ENCODE measurements at places on chromosomes 2 and 18. TPM values are rescaled to one million over a fixed set of nuclear protein-coding genes. Genes with fewer than 3 reads are reported as not detected.

PLB1 gene
- 6.4 TPM for total RNA-seq

- no peaks in the 10 kb centered on the region for H3K36me3 ChIP-seq
- H3K27ac ChIP-seq = no peak overlapping the region
- no peaks in the 10 kb centered on the region for H3K4me1 ChIP-seq
These were observed 143.5 kb downstream of the MBP start for GRCh38 chr18:76988827-76989646.

DNA sequence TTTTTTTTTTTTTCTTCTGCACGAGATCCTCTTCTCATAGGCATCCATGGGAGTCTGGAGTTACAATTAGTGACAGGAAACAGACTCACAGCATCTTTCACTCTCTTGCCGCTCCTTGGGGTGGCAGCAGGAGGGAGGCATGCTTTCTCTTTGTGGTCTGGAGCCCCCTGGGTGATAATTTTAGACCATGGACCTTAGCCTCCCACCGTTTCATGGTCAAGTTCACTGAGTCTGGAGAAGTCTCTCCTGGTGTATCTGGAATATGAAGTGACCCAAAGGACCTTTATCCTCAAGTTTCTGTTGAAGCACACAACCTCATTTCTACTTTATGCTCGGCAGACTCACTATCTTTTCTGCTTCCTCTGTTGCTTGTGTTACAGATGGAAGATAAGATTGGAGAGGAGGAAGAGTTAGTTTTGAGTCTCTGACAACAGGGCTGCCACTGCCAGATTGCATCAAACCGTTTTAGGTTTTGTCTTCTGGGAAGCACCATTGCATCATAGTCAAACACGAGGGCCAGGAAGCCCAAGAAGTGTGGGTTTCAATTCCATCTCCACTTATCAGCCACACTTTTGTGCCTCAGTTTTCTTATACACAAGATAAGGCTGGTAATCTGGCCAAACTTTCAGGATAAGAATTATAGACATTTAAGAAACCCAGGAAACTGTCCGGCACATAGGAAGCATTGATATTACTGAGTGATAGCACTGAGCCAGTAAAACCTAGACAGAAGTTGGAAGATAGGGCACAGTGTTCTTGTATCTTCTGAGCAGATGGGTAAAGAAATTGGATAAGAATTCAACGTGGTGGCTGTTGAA, 62.3 kb downstream of the ADCYAP1 start:
- no peaks in the 10 kb centered on the region for H3K27me3 ChIP-seq
- H3K36me3 ChIP-seq = no peaks in the 10 kb centered on the region
- DNase-seq = no peak
- H3K4me3 ChIP-seq = no peak overlapping the region
- H3K4me1 ChIP-seq = no peaks in the 10 kb centered on the region

DNA sequence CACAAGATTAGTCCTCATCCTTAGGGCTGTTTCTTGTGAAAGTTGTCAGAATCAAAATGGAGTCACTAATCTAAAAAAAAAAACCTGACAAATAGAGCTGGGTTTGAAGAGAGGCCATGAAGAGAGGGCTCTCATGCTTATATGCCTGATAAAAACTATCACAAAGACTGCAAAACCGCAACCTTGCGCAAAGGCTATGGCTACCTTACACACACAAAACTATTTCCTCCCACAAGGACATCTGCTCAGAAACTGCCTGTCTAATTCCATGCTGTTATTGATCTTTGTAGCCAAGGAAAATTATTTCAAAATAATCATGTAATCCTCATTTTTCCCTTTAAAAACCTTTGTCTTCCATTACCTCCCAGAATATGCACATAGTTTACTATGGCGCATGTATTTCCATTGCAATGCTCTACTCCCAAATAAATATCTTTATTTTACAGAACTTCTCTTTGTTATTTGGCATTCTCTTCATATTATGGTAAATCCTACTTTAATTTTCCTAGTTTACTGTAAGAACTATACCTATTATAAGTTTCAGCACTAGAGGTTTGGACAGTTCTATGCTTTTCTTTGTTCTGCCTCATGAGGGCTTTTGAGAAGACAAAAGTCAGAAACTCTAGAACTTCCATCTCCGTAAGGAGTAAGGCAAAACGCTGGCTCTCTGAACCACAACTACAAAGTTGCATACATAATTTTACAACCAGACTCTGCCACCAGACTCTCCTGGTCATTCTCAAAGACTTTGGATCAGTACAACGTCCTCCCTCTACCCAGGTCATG, 9.6 kb upstream of the DPYSL5 start:
- H3K36me3 ChIP-seq = no peaks in the 10 kb centered on the region
- no peaks in the 10 kb centered on the region for H3K27me3 ChIP-seq
- no peak for DNase-seq
- H3K27ac ChIP-seq = no peak overlapping the region

GRCh38 chr2:158732573-158733429, 62.3 kb upstream of the DAPL1 start:
- H3K36me3 ChIP-seq = no peaks in the 10 kb centered on the region
- no peak overlapping the region for H3K4me3 ChIP-seq
- H3K27ac ChIP-seq = no peak overlapping the region
- DNase-seq = no peak

DNA sequence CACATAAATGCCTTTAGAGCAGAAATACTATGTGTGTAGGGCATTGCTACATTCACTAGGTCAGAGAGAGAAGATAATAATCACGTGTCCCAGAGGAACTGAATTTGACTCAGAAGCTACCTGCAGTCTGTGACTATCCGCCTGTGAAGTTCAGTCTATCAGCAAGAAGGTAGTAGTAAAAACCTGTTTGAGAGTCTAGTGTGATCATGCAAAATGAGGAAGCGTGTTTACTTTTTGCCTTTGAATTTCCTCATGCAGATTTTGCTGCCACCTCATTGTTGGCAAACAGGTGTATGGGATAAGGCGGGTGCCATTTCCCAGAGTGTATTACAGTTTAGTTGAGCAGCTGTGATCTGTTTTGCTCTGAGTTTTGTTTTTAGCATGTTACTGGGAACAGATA, 403.9 kb upstream of the FANCL start:
- H3K36me3 ChIP-seq = no peaks in the 10 kb centered on the region
- H3K4me3 ChIP-seq = no peak overlapping the region
- H3K4me1 ChIP-seq = no peaks in the 10 kb centered on the region
- no peak for DNase-seq

DNA sequence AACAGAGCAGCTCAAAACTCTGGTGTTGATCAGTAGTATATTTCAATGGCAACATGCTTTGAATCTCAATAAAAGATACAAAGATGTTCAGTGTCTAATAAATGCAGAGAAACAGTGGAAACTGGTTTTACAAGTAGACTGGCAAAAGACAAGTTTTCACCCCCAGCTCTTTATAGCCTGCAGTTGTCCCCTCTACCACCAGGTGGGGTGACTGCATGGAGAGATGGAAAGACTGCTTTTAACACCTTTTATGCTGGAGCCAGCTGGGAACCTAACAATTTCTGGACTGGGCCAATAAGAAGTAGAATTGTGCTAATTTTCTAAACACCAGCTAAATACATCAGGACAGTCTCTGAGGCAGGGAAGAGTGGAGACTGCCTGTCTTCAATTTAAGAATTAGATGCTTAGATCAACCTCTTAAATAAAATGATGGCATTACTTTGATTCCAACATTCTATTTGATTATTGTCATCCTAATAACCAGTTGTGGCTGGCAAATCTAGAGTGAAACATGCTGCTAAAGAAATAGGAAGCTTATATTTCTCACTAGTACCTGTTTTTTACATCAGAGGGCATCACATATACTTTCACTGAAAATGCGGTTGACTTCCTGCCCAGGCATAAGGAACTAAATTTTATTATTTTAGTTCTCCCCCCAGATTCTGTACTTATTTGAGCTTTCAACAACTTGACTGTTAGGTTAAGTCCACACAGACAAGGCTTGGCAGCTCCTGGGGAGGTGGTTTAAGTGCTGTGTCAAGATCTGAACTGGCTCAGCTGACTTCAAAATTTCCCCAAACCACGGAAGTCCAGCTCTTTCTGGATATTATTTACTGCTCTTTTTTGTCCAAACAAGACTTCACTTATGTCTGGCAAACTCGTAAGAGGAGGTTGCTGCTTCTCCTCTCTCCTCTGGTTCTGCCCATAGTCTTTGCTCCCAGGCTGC, 140.5 kb downstream of the TPGS2 start:
- H3K36me3 ChIP-seq = no peaks in the 10 kb centered on the region
- H3K4me1 ChIP-seq = peaks cover 16% of the 10 kb centered on the region
- no peak overlapping the region for H3K27ac ChIP-seq
- no peak for DNase-seq
- H3K4me3 ChIP-seq = no peak overlapping the region

DNA sequence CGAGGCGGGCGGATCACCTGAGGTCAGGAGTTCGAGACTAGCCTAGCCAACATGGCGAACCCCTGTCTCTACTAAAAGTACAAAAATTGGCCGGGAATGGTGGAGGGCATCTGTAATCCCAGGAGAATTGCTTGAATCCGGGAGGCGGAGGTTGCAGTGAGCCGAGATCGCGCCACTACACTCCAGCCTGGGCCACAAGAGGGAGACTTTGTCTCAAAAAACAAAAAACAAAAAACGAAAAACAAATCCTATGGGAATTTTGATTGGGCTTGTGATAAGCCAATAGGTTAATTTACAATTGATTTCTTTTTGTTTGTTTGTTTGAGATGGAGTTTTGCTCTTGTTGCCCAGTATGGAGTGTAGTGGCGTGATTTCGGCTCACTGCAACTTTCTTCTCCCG, 24.2 kb upstream of the TOGARAM2 start:
- no peaks in the 10 kb centered on the region for H3K27me3 ChIP-seq
- no peaks in the 10 kb centered on the region for H3K4me1 ChIP-seq
- H3K36me3 ChIP-seq = no peaks in the 10 kb centered on the region
- no peak overlapping the region for H3K27ac ChIP-seq

- peak overlapping the region; percentile 99 for H3K27ac ChIP-seq
- peaks cover 24% of the 10 kb centered on the region for H3K36me3 ChIP-seq
- no peaks in the 10 kb centered on the region for H3K27me3 ChIP-seq
- peaks cover 46% of the 10 kb centered on the region for H3K4me1 ChIP-seq
- DNase-seq = peak; percentile 92
These were observed 1.9 kb downstream of the PTMA start for GRCh38 chr2:231709981-231710798.

DNA sequence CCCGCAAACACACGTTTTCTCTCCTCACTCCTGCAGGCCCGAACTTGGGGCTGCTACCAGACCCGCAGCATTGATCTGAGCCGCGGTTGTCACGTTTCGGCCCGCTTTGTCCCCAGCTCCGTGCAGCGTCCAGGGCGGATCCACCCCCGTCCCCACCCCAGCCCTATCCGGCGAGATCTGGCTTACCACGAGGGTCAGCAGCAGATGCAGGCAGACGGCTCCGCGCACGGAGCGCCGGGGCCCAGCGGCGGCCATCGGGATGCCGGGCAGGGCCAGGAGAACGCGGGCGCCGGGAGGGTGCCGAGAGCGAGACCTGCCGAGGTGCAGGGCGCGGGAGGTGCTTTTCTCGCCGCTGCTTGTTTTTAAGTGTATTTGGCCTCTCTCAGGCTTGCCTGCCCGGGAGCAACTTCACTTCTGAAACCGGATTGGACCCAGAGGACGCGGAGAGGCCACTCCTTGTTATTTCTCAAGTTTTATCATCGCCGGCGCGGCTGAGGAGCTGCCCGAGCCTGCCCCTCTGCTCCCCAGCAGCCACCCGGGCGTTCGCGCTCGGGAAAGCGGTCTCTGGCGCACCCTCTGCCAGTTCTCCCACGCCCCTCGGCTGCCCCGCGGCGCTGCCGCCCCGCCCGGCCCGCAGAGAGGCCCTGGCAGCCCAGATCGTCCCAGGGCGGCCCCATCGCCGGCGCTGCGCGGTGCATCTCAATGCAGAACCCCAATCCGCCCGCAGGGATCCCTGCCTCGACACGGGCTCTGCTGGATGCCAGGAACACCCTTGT, at the start of gene DSC3:
TSS of gene DSC3 (minus strand) at position 337 of the 776 bp plus-strand sequence. CDS start at position 255, 82 bp downstream.
- DNase-seq = no peak
- peaks cover 7% of the 10 kb centered on the region for H3K4me1 ChIP-seq
- no peak within 1 kb of the TSS for H3K27ac ChIP-seq
- H3K27me3 ChIP-seq = peaks cover 32% of the 10 kb centered on the region
- H3K36me3 ChIP-seq = no peaks in the 10 kb centered on the region

- DNase-seq = no peak
- no peaks in the 10 kb centered on the region for H3K36me3 ChIP-seq
- H3K27ac ChIP-seq = no peak overlapping the region
- H3K27me3 ChIP-seq = peaks cover 9% of the 10 kb centered on the region
- H3K4me3 ChIP-seq = no peak overlapping the region
These were observed 297.3 kb downstream of the CYP26B1 start for GRCh38 chr2:71850306-71850801.

NEURL3 gene
- total RNA-seq = not detected

DNA sequence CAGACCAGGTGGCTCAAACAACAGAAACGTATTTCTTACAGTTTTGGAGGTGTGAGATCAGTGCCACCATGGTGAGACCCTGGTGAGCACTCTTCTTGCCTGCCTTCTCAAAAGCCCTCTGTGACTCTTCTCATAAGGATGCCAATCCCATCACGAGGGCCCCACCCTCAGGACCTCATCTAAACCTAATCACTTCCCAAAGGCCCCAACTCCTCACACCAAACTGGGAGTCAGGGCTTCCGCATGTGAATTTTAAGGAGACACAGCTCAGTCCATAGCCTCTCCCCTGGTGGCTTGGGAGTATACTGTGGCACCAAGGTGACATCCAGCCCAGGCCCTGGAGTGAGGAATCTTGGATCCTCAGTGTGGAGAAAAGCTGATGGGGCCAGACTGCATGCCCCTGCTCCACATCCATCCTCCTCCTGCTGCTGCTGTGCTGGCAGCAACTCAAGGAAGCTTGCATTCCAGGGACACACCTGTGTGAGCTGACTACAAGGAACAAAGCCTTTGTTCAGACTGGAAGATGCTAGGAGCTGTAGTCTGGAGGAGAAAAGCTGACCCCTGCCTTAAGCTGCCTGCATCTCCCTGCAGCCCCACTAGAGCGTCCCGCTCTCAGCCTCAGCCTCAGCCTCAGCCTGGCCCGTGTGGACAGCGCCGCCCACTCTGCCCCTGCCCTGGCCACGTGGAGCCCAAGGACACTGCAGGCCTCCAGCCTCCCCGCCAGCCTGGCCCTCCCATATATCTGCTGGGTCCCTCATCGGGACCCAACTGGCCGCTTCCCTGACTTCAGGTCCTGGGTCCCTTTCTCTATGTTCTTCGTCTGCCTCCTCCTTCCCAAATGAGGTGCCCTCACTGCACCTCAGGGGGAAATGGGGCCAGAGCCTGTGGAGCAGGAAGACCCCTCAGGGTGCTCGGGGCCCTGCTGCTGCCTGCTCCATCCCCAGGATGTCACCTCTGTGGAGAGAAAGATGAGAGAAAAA, 87.8 kb upstream of the RAB6C start:
- H3K27me3 ChIP-seq = peaks cover 7% of the 10 kb centered on the region
- peak; percentile 19 for DNase-seq
- H3K27ac ChIP-seq = no peak overlapping the region
- no peaks in the 10 kb centered on the region for H3K36me3 ChIP-seq

CRYBA2 gene
- total RNA-seq = not detected

DNA sequence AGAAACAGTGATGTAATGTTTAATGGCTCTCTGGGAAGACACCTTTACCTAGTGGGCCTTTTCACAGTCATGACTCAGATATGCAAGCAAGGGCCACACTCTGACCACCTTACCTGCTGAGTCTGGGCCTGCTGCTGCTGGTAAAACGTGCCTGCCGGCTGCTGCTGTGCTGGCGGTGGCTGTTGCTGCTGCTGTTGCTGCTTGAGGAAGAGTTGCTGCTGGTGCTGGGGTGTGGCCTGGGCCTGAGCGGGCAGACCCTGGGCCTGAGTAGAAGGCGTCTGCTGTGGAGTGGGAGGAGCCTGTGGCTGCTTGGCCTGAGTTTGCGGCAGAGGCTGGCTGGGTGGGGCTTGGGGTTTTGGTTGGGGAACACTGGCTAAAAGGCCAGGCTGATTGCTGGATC, 81.6 kb upstream of the NFU1 start:
- peaks cover 6% of the 10 kb centered on the region for H3K36me3 ChIP-seq
- no peak overlapping the region for H3K4me3 ChIP-seq
- no peaks in the 10 kb centered on the region for H3K4me1 ChIP-seq
- no peak for DNase-seq
- no peaks in the 10 kb centered on the region for H3K27me3 ChIP-seq
